SK-N-SH treated with all-trans-retinoic acid at 6 μM for 48 hours (cell line): ENCODE measurements at places on chromosomes 7 and 10.

GRCh38 chr7:2052657-2053048 lies 180.1 kb downstream of the MAD1L1 start:
- no peak for ATAC-seq

DNA sequence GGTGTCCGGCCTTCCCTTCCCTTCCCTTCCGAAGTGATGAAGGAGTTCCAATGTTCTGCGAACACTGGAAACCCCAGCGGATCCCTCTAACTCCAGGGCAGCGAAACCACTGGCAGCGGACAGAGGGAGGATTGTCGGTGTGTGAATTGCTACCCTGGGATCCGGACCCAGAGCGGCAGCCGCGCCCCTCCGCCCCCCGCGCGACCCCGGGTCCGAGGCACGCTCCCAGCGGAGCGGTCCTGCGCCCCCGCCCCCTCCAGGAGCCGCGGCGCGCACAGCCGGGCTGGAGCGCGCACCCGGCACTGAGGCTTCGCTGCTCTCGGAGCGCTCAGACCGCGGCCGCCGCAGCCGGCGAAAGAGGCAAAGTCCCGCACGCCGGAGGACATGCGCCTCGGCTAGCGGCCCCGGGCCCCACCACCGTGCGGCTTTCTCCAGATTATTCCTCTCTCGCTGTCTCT lies at the start of gene PTPRZ1:
Gene PTPRZ1 (plus strand): TSS at position 331 of the 458 bp plus-strand sequence. CDS start 339 bp downstream, outside the sequence.
- peak; percentile 85 for ATAC-seq

- ATAC-seq: no peak
Measured at GRCh38 chr7:70068531-70068930, 470.3 kb downstream of the AUTS2 start.

GRCh38 chr7:20598459-20599309 lies 16.8 kb upstream of the ABCB5 start:
- ATAC-seq: peak; percentile 90
